ENCODE measurements at places on chromosomes 13 and 19. TPM values are rescaled to one million over a fixed set of nuclear protein-coding genes. Genes with fewer than 3 reads are reported as not detected.
A peak's percentile ranks its signal among the peaks of the same experiment; 100 is the strongest.

- DNase-seq: no peak
Measured at GRCh38 chr13:79386125-79386826, 19.8 kb downstream of the RBM26 start.

ZNF577 gene
- 22.8 TPM for total RNA-seq

DNA sequence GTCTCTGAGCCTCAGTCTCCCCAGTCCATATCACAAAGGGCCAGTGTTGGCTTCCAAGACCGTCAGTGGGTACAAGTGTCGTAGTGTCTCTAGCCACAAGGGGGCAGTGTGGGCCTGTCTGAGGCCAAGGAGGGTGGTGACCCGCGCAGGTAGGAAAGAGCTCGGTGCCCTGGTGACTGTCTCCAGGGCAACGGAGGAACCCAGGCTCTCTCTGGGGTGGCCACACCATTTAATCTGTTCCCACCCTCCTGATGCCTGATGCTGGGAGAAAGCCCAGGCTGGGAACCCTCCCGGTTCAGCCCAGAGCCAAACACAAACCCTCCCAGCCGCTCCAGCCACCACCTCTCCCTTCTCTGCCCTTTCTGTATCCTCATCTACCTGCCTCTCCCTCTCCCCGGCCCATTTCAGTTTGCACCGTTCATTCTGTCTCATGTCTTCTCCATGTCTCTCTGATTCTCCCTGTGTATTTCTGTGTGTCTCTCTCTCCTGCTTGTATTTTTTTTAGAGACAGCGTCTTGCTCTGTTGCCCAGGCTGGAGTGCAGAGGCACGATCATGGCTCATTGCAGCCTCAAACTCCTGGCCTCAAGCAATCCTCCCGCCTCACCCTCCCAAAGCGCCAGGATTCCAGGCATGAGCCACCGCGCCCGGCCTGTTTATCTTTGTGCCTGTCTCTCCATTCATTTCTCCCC lies 17.5 kb upstream of the MEIS3 start:
- DNase-seq: peak; percentile 82

- no peak for DNase-seq
Measured at GRCh38 chr19:37929355-37929923, 22.4 kb downstream of the SIPA1L3 start.

AMH gene
- not detected for total RNA-seq

DNA sequence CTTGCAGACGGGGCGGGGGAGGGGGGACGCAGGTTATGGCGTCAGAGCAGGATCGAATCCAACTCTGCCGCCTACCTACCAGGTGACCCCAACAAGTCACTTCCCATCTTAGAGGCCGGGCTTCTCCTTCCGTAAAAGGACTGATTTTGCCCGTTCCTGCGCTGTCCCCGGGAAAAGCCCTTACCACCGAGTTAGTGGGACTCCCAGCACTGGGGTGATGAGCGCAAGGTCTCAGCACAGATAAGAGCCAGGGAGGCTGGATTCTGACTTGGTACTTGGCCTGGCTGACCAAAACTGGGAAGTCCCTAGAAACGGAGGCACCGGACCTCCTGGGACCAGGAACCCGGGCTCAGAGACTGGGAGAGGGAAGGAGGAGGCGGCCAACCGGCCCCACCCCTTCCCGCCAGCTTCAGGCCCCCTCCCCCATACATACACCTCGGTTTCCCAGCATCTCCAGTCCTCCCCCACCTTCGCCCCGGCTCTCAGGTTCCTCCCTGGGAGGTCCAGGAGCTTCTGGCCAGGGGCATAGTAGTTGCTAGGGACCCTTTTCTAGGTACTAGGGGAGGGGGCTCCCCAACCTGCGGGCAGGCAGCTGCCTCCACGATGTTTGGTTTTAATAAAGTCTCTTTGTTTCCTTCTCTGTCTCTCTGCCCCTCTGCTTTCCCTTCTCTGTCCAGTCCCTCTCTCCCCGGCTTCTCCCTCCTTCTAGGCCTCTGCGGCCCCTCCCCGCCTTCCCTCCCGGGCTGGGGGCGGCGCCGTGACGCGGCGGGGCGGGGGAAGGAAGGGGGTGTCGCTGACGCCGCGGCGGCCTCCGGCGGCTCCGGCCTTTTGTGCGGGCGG lies at the start of gene GRAMD1A:
GRAMD1A (plus strand) TSS at position 826 of the 840 bp plus-strand sequence. CDS start 156 bp downstream, outside the sequence.
- peak; percentile 86 for DNase-seq

- DNase-seq: no peak
Measured at GRCh38 chr13:43285933-43286597, 262.7 kb downstream of the DNAJC15 start.

Data from uterus (tissue), 4 donors.